ENCODE measurements at places on chromosomes 4 and X.
A peak's percentile ranks its signal among the peaks of the same experiment; 100 is the strongest.

DNA sequence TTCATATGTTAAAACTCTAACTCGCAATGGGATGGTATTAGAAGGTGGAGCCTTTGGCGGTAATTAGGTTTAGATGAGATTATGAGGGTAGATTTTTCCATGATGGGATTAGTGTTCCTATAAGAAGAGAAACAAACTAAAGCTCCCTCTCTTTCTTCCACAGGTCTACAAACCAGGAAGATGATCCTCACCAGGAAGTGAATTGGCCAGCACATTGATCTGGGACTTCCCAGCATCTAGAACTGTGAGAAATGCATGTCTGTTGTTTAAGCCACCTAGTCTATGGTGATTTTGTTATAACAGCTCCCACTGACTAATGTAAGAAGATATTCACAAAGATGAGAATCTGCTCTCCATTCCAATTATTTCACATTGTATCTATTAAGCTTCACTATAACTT lies 2266.9 kb downstream of the PCDH7 start:
- DNase-seq = no peak

- no peak for DNase-seq
These were observed 53.8 kb downstream of the RBM47 start for GRCh38 chr4:40575846-40576245.

- no peak for DNase-seq
These were observed 1.9 kb upstream of the TMSB4X start for GRCh38 chrX:12972878-12973560.

DNA sequence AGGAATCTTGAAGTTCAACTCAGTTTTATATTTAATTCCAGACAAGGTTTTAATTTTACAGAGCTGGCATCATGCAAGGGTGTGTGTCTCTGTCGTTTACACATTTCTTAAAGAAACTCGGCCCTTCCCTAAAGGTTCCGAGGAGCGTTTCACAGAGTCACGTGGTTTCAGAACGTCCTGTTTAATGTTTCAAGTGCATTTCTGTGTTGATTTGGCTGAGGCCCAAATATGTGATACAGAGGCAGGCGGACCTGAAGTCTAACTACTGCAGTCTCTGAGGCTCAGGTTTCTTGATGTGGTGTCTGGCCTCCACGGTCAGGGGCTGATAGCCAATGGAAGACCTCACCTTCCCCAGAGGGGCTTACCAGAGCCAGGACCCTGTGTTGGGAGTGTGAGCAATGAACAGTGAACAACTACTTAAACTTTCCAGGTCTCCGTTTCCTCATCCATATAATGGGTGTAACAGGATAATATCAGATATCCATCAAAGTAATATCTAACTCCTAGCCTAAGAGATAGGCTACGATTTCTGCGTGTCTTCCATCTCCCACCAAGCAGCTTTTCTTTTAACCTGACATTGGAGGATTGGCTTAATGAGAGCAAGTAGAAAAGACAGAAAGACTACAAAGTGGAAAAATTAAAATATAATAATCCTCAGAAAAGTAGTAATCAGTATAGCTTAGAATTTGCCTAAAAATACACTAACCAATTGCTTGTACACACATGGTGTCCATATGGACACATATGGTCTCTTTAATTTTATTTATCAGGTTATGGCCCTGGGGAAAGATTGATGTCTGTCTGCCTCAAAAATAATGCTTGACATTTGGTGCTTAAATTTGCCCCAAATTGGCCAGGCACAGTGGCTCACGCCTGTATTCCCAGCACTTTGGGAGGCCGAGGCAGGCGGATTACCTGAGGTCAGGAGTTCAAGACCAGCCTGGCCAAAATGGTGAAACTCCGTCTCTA lies 50.0 kb upstream of the TRIM2 start:
- DNase-seq = peak; percentile 68

- DNase-seq = no peak
These were observed 13.6 kb downstream of the JADE1 start for GRCh38 chr4:128823025-128823661.

- no peak for DNase-seq
These were observed 16.3 kb upstream of the DDX3X start for GRCh38 chrX:41317477-41318208.

GRCh38 chr4:105248613-105249012 lies 101.9 kb downstream of the TET2 start:
- DNase-seq = no peak

GRCh38 chrX:15549189-15550012 lies 48.8 kb downstream of the BMX start:
- DNase-seq = no peak

DNA sequence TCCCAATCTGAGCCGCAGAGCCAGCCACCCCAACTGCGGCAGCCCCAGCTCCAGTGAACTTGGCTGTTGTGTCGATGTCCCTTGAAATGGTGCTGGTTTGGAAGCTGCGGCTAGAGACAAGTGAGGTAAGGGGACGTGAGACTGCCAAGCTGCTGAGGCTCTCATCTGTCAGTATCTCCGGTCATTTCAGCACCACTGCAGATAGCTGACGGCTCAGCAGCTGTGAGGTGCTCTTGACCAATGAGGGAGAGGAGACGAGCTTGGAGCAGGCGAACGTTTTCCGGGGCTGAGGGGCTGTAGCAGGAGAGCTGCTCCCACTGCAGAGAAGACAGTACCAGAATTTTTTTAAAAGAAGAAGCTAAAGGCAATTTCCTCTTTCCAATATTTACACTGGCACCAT lies 175.5 kb upstream of the CASK start:
- DNase-seq = no peak

- no peak for DNase-seq
These were observed 96.9 kb upstream of the PSAPL1 start for GRCh38 chr4:7531640-7531994.

DNA sequence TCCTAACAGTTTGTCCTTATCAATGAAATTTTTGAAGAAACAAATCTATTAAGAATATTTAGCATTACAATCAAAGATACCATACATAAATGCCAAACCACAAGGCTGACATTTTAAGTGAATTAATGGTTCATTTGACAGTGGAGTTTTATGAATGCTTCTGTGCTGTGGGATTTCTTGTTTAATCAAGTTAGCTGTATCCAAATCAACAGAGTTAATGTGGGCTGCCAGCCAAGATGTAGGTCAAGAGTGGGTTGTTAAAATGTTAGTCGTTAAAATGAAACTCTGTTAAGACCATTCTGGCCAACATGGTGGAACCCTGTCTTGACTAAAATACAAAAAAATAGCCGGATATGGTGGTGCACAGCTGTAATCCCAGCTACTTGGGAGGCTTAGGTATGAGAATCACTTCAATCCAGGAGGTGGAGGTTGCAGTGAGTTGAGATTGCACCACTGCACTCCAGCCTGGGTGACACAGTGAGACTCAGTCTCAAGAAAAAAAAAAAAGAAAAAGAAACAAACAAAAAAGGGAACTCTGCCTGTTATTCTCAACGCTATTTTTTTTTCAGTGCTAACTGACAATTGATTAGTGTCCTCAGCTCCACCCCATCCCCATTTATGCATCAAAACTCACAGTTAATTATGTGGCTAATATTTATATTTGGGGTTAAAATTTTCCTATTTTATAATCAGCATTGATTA lies 20.2 kb downstream of the GPAT3 start:
- no peak for DNase-seq

GRCh38 chr4:66023061-66023460 lies 352.8 kb upstream of the EPHA5 start:
- DNase-seq = no peak

GRCh38 chrX:47751670-47752069 lies 85.0 kb upstream of the ZNF81 start:
- DNase-seq = peak; percentile 78

DNA sequence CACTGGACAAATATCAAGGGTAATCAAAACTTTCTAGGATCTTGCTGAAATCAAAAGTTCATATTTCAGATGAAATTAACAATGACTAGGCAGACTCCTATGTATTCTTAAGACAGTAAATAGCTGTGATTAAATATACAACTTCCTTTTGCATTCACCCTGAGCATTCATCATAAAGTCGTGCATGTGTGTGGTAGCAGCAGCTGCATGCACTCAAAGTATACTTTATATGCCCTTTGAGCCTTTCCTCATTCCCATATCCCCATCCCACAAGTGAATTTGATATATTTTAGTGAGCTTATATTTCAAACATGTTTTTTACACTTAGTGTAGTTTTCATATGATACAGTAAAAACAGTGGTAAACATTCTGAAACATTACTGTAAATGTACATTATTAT lies 959.0 kb downstream of the C4orf33 start:
- DNase-seq = no peak

DNA sequence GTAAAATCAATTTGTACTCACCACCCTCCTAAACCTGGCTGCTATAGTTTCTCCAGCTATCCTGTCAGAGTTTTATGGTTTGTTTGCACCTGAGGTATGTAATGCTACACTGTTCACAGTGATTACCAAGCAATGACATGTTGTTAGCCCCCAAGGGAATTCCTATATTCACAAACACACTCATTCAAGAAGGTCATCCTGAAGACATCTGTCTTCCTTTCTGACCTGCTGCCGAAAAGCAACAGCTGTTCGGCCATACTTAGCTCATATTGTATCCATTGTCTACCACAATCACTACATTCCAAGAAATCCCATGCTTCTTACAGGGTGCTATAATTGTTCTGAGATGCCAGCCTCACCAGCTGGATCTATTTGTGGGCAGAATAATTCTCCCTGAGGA lies 160.1 kb upstream of the GYPA start:
- DNase-seq = no peak

- DNase-seq = no peak
These were observed 148.7 kb downstream of the FSTL5 start for GRCh38 chr4:162015090-162015489.

GRCh38 chrX:154016366-154017076 lies 3.2 kb downstream of the IRAK1 start:
- DNase-seq = no peak

GRCh38 chr4:169047956-169048355 lies 37.9 kb upstream of the CBR4 start:
- no peak for DNase-seq

DNA sequence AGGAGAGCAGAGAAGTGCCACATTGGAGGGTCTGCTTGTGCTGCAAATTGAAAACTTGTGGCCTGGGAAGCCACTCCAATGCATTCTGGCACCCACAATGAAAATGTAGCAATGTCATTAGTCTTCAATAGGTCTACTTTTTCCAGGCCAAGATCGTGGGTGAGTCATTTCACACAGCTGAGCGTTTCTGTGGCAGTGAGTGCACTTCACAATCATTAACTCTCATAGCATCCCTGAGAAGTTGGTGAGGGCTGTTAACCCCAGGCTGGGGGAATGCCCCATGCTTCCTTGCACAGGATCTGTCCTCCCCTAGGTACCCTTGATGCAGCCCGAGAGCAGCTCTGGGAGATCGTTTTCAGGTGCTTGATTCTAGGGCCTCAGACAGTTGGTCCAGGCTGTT lies 196.8 kb upstream of the ATP6AP2 start:
- no peak for DNase-seq
